ENCODE measurements at places on chromosomes 12 and 14.

DNA sequence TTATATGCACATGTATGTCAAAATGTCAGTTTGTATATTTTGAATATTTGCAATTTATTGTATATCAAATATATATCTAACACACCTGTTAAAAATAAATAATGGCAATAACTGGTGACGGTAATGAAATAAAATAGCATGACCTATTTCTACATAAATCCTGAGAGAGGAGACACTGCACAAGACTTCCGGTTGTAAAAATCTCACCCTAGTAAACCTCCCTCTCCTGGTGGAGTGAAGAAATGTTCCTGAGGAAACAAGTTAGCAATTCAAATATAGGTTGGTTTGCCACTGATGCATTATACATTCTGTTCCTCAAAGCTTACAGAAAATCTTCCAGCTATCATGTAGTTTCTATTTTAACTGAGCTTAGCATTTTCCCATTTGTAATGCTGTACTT lies 166.1 kb upstream of the SYT10 start:
- DNase-seq, result no peak

- DNase-seq, result no peak
Measured at GRCh38 chr12:6752167-6752920, 597 bp downstream of the MLF2 start.

GRCh38 chr14:103296987-103297386 lies 37.0 kb upstream of the EIF5 start:
- no peak for DNase-seq

- no peak for DNase-seq
Measured at GRCh38 chr12:6627616-6628015, 8.1 kb downstream of the LPAR5 start.

DNA sequence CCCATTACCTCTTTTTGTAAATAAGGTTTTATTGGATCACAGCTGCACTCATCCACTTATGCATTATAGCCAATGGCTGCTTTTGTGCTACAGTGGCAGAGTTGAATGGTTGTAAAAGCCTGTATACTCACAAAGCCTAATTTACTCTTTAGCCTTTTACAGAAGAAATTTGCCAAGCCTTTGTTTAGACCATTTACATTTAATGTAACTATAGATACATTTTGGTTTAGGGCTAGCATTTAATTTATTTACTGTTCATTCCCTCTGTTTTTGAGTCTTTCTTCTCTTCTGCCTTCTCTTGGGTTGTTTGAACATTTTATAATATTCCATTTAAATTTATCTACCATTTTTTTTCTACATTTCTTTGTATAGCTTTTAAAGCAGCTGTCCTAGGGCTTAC lies 217.1 kb upstream of the AMIGO2 start:
- DNase-seq, result no peak

DNA sequence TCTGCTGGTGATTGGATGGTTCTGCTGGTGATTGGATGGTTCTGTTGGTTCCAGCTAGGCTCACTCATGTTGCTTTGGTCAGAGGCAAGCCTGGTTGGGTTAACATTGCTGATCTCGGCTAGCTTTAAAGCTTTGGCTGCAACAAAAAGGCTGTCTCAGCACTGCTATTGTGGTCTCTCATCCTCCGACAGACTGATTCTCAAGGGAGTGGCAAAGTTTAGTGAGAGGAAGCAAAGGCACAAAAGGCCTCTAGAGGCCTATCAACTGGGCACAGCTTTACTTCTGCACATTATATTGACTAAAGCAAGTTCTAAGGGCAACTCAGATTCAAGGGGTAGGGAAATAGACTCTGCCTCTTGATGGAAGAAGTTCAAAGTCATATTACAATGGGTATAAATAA lies 84.7 kb upstream of the LGR5 start:
- DNase-seq, result no peak

DNA sequence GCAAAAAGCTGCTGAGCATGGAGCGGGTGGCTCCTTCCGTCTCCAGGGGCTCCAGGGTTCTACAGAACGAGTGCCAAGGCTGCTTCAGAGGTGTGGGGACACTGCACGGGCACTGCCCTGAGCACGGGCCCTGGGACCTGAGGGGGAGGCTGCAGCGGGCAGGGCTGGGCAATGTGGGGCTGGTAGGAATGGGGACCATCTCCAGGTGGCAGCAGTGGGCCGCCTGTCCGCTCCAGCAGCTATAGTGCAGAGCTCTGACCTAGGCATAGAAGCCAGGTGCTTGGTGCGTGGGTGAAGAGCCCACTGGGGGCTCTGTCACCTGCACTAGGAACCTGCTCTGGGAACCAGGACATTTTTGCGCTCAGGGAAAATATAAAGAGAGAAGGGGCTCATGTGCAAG lies 22.3 kb downstream of the HDAC7 start:
- no peak for DNase-seq

- DNase-seq, result no peak
Measured at GRCh38 chr14:24054324-24054641, 2.5 kb downstream of the CARMIL3 start.

DNA sequence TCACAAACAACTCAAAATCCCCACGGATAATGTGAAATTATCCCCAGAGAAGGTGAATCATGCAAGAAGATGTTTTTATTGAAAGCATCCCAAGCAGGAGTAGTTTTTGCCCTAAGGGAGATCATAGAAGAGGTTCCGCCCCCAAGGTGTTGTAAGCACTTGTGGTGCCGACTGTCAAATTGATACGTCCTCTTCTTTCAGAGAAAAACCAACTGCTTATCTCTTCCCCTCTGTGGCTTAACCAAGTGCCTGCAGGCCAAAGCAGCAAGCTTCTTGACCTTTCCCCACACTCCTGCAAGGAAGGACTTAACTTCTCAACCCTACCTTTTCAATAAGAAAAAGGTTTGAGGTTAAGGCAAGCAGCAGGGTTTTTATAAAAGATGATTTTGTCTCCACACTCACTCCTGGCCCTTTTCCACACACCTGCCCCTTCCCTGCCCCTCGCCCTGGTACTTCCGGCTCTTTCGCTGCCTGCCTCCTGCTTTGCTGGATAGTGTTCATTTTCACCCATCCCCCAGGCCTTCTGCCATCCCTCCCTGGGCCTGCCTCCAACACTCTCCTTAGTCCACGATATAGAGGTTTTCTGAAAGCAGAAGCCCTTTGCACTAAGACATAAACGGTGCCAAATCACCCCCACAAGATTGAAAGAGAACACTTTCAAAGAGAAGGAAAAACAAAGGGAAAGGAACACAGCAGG lies 114.5 kb downstream of the EGLN3 start:
- no peak for DNase-seq

DNA sequence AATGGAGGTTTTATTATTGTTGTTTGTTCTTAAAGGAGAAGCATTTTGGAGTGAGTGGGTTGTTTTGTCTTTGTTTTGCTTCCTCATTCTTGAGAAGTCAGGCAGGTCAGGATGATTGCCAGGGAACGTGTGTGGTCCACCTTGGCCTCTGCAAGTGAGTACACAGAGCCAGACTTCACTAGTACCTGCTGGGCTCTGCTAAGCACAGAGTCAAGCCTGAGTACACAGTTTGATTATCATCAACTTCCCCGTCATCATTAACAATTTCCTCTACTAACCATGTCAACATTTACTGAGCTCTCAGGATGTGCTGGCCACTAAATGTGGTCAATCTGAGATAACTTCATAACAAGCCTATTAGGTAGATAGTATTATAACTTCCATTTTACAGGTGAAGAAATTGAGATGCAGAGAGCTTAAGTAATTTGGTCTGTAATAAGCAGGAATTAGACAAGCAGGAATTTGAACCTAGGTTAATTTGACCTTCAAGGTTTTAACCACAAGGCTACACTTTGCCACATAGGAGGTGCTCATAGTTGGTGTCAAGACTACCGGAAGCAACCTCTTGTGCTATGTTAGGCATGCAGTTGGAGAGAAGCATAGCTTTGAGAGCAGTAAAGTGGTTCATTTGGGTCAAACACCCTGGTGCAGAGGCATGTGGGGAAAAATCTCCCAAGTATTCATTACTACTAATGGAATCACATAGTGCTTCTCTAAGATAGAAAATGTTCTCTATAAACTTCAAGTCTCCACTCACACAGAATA lies 178.3 kb downstream of the NUAK1 start:
- no peak for DNase-seq

- DNase-seq, result peak; percentile 25
Measured at GRCh38 chr12:110688446-110689280, at the start of gene HVCN1. HVCN1 (minus strand) TSS chr12:110689115; CDS start chr12:110683245, 5,870 bp downstream.

DNA sequence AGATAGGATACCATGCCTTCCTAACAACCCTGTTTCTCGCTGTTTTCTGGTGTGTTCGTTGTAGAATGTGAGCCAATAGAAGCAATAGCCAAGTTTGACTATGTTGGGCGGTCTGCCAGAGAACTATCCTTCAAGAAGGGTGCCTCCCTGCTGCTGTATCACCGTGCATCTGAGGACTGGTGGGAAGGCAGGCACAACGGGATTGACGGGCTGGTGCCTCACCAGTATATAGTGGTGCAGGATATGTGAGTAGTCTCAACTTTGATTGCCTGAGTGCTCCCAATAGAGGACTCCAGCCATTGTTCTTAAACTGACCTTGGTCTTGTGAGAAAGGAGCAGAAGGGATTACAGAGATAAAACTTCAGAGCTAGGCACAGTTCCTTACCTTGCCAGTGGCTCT lies 96.2 kb downstream of the KICS2 start:
- no peak for DNase-seq

DNA sequence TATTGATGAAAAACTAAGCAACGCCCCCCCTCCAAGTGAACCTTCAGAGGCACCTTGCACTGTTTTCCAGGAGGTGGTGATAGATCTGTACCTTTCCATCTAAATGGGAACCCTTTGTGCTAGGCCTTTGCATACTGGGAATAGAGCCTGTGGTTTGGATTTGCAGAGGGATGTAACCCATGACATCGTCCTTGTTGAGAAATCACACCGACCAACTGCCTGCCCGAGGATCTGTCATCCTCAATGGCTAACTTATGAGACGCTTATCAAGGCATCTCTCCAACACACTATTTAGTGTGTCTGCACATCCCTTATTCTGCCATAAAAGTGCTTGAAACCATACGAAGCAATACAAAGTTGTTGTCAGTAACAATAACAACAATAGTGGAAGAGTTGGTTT lies 22.9 kb downstream of the NTN4 start:
- no peak for DNase-seq

- no peak for DNase-seq
Measured at GRCh38 chr14:84770030-84770429, 759.9 kb upstream of the FLRT2 start.

DNA sequence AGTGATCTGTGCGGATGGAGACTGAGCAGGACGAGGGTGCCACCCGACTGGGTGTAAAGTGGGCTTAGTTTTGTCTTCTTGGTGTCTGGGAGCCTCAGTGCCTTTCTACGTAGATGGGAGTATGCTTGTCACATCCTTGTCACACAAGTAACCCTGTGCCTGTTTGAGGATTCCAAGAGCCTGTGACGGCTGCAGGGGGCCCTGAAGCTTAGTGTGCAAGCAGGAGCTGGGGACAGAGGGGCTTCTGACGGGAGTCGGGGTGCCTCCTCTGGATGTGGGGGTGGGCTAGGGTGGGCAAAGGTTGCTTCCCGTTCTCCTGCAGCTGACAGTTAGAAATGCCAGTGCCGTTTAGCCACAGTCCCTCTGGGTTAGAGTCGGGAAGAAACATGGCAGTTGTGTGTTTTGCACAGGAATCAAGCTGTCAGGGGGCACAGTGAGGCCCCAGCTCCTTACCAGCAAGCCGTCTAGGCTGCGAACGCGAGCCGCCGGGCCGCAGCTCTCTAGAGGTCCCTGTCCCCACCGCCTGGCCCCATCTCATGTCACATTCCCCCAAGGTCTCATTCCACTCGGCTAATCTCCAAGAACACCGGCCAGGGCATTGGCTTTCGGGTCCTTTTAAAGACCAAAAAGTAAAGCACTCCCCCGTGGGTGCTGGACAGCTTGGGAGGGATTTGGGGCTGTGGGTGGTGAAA lies 7.0 kb downstream of the RTL1 start:
- no peak for DNase-seq

DNA sequence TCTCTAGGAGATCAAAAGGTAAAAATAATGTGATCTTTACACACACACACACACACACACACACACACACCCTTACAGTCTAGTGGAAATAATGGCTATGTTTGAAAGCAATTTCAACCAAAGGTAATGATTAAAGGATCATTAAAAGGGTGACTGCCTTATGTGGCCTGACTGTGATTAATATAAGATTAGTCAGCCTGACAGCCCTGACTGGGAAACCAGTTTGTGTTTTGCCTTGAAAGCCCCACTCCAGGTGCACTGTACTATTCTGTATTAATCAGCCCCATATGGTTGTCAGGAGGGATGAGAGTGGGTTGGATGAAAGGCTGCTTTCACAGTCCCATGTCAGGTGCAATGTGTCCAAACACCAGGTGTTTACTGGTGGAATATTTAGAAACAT lies 10.5 kb downstream of the RASSF9 start:
- DNase-seq, result no peak

GRCh38 chr12:113170926-113171325 lies 14.4 kb downstream of the DDX54 start:
- DNase-seq, result no peak

- no peak for DNase-seq
Measured at GRCh38 chr12:104694161-104694560, 237.4 kb downstream of the CHST11 start.

- no peak for DNase-seq
Measured at GRCh38 chr12:4957761-4958160, 48.1 kb downstream of the KCNA1 start.

- DNase-seq, result no peak
Measured at GRCh38 chr12:130987151-130987931, 33.6 kb downstream of the ADGRD1 start.

- no peak for DNase-seq
Measured at GRCh38 chr12:21073822-21074460, 57.1 kb upstream of the SLCO1B1 start.

DNA sequence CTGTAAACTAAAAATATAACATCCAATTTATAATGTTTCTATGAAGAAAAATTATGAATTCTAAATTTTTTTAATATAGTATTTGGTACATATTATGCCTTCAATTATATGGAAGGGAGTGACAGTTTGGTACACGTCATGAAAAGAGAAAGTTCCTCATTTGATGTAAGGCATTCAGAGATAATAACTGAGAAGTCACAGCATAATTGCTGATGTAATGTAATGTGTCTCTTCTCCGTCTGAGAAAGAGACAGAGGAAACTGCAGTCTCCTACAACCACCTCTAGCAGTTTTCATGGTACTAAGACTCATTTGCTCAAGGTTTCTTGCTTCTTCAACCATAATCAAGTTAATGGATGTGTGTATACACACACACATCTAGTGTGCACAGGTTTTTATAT lies 2.3 kb upstream of the CD69 start:
- no peak for DNase-seq

GRCh38 chr14:100608586-100609330 lies 21.5 kb upstream of the BEGAIN start:
- DNase-seq, result no peak

DNA sequence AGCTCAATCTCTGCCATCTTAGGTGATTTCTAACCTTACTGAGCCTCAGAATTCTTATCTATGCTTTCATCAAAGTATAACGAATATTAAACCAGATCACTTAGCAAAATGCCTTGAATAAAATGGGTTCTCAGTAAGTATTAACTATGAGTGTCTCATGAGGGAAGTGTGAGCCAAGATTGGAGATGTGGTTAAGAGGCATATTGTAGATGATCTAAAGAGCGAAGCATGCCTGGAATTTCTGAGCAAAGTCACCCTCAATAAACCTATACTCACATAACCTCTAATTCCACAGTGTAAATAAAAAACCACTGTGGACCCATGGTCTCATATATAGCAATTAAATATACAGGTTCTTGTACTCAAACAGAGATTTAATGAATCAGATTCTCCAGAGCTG lies 193.1 kb upstream of the FSCB start:
- DNase-seq, result no peak

GRCh38 chr14:42626986-42627385 lies 1020.3 kb downstream of the LRFN5 start:
- no peak for DNase-seq
